HuH-7 (cell line): ENCODE measurements at places on chromosomes 6 and 20.

GRCh38 chr6:42539135-42539534 lies 24.7 kb upstream of the UBR2 start:
- no peak for DNase-seq

DNA sequence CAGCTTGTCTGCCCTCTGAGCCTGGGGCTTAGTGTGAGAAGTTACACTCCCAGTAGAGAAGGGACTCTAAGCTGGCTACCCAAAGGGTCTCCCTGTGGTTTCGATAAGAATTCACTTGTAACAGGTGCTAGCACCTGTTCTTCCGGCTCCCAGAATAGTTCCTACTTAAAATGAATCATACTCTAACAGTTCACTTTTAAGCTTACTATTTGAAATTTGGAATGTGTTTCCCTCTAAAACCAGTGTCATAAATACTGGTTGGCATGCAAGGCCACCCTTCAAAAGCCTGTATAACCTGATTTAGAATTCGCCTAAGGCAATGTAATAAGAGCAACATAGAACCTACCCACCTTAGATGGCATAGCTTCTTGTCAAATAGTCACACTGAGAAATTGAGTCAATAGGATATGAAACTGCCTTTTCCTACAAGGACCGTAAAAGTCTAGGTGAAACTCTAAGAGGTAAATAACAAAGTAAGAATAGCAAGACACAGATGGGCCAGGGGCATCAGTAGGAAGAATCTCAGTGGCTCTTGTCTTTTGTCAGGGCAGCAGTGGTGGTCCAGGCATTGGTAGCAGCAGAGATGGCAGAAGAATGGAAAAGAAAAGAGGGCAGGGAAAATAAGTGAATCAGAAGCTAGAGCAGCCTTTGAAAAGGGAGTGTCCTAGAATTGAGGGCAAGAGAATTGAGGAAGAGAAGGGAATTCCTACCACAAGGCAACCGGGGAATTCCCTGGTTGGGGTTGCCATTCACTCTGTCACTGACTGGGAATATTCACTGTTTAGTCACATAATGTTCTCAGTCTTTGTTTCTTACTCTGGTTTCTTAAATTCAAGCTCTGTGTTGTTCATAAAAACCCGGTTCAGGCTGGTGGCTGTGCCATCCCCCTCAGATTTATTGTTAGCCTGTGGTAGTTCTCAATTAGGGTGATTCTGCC lies 91.5 kb downstream of the HIVEP2 start:
- DNase-seq = no peak

DNA sequence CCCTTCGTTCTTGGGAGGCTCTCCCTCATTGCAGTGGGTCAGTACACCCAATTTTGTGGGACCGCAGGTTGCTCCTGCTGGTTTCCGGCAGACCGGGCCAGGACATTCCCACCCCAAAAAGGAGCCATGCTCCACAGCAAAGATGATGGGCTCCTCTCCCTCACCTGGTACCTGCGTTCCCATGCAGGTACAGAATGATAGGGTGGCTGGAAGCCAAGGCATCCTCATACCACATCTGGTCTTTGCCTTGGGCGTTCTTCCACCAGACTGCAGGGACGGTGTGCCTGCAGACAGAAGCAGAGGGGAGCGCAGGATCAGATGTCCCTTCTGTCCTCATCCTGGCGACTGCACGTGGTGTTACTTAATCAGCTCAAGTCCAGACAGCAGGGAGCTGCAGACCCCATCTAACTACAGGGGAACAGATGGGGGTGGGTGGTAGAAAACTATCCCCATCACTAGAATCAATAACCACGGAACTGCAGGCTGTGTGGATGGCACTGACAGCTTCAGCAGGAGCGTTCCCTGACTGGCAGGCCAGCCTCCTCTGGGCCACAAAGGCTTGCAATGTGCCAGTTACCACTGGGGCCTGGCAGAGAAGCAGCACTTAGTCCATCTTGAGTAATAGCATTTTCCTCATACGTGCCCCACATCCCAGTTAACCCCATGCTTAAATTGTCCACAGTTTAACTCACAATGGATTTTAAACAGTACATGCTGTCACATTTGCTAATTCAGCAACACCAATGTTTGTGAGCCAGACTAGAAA lies 70.4 kb downstream of the ABHD12 start:
- DNase-seq = no peak

GRCh38 chr6:26394289-26394688 lies 7.8 kb upstream of the BTN3A1 start:
- no peak for DNase-seq

- no peak for DNase-seq
These were observed 167.1 kb downstream of the KIF6 start for GRCh38 chr6:39558079-39558478.

DNA sequence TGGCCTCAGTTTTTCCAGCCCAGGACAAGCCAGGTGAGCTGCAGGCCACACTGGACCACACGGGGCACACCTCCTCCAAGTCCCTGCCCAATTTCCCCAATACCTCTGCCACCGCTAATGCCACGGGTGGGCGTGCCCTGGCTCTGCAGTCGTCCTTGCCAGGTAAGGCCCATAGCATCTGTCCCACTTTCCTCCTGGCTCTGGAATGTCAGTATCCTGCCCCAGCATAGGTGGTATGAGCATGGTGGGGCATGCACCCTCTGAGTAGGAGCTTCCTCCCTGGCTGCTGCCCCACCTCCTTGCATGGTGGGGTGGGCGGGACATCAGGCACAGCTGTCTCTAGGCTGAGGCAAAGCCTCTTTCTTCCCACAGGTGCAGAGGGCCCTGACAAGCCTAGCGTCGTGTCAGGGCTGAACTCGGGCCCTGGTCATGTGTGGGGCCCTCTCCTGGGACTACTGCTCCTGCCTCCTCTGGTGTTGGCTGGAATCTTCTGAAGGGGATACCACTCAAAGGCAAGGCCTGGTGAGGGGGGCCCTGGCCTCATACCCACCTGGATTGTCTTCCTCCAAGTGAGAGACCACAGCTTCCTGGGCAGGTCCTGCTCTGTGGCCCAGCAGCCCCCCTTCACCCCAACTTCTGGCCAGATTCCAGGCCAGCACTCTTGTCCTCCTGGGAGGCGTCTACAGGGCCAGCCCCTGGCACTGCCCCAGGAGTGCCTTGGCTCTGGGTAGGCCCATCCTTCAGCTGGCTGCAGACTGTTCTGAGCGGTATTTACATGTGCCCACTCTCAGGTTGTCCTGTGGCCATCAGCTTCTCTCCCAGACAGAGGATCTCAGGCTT lies 9.1 kb downstream of the PI16 start:
- no peak for DNase-seq

- peak; percentile 46 for DNase-seq
These were observed 2.3 kb upstream of the SLC22A2 start for GRCh38 chr6:160260803-160261450.

DNA sequence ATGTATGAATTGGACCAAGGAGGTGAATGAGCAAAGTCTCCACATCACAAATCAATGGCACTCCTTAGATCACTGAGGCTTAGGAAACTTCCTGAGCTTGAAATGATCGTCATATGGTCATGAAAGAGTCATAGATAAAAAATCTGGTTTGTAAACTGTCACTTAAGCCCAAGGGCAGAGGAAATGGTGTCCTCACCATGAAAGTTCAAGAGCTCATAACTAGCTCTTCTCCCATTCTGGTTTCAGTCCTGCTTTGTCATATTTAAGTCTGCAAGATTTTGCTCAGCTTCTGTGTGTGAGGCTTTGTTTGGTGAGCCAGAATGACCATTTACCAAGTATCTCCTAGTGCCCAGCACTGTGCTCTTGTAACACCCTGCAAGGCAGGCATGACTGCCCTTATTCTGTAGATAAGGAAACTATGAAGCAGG lies 60.5 kb downstream of the GJA10 start:
- no peak for DNase-seq

- DNase-seq = no peak
These were observed 283.8 kb downstream of the ALDH8A1 start for GRCh38 chr6:134666125-134666524.

- no peak for DNase-seq
These were observed 74.4 kb downstream of the OPRM1 start for GRCh38 chr6:154113392-154113791.

- no peak for DNase-seq
These were observed 7.8 kb upstream of the MAS1L start for GRCh38 chr6:29495571-29495970.

GRCh38 chr6:142075516-142076101 lies 57.1 kb upstream of the GJE1 start:
- no peak for DNase-seq

DNA sequence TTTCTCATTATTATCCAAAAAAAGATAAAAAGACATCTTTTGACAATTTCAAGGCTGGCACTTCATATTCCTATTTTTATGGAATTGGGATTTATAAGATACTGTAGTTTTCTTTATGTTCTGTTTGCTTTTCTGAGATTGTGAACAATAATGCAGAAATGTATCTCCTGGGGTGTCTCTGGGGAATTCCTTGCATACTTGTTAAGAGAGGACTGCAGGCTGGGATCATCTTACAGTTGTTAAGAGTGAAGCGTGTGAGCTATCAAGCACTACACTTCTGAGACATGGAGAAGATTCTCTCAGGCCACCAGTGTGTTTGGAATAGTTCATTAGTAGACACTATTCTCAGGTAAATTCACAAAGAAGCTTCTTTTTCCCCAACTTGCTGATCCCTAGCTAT lies 963.3 kb upstream of the GJE1 start:
- no peak for DNase-seq

GRCh38 chr20:48605364-48606171 lies 222.2 kb downstream of the PREX1 start:
- no peak for DNase-seq

- DNase-seq = peak; percentile 28
These were observed 53.4 kb downstream of the EDN1 start for GRCh38 chr6:12343440-12344162.

DNA sequence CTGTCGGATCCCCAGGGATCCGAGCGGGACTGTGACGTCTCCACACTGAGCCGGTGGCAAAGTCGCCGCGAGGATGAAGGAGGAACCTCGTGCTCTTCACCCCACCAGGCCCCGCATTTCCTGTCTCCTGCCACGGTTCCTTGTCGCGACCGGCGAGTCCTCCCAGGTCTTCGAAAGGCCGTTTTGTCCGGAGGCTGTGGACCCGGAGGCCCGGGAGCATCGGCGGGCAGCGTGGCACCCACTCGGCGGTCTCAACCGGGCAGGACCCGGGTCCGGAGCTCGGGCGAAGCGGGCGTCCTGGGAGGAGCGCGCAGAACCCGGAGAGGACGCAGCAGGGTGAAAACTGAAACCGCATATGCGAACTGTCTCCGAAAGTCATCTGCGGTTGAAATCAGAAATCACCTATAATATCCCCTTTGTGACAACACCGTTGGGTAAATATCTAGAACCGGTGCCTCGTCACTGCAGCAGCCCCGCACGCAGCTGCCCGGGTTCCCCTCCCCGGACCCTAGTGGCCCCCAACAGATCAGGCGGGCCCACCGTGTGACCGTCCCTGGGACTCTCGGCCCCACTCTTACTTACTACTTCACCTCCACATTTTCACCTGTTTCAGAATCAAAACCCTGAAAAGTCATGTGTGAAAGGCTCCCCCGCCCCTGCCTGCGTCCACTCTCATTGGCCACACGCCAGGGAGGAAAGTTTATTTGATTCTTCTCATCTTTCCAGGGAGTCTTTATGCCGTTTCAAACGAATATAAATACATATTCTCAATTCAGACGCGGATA lies 3.1 kb upstream of the ULBP2 start:
- no peak for DNase-seq

- DNase-seq = no peak
These were observed 41.8 kb upstream of the BACH2 start for GRCh38 chr6:90338409-90338808.

GRCh38 chr6:20705741-20706140 lies 171.5 kb downstream of the CDKAL1 start:
- DNase-seq = peak; percentile 4

DNA sequence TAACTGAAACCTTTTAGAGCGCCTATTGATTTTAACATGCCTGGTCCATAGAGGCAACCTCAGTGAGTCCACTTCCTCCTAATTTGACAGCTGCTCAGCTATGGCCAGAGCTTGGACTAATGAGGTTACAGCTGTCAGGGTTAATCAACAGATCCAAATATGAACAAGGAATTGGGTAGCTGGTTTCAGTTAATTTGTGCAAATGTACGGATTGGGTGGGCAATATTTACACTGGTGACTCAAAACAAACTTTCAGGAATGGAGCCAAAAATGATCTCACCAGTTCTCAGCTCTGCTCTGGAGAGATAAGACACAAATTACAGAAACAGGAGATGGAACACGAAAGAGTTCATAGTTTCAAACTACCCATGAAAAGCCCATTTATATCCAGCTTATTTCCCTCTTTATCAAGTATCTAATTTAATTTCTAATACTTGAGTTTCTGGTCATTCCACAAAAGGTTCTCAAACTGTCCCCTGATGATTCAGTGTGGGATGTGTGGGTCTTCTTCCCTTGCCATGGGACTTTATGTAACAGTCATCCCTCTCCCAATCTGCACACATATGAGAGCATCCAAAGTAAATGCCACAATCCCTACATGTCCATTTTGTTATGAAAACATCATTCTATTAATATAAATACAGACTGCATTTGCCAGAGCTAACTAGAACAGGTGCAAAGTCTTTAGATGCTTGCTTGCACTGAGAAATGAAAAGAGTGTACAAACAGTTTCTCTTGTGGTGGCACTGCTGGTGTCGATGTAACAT lies 149.9 kb downstream of the RPS12 start:
- no peak for DNase-seq

DNA sequence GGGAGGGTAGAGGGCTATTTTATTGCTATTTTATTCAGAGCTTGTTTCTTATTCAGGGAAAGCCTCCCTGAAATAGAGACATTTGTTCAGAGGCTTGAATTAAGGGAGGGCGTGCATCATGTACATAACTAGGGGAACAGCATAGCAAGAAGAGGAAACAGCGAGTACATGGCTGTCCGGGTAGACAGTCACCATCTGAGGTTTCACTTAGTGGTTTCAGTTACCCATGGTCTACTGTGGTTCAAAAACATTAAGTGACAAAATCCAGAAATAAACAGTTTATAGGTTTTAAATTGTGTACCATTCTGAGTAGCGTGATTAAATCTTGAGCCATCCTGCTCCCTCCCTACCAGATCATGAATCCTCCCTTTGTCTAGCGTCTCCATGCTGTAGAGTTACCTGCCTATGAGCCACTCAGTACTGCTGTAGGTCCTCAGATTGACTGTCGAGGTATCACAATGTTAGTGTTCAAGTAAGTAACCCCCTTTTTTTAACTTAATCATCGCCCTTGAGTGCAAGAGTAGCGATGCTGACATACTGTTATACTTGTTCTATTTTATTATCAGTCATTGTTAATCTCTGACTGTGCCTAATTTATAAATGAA lies 791.5 kb downstream of the TFAP2A start:
- no peak for DNase-seq

GRCh38 chr20:54100563-54100962 lies 30.2 kb upstream of the BCAS1 start:
- no peak for DNase-seq
